ENCODE measurements at places on chromosomes 2 and 18.

DNA sequence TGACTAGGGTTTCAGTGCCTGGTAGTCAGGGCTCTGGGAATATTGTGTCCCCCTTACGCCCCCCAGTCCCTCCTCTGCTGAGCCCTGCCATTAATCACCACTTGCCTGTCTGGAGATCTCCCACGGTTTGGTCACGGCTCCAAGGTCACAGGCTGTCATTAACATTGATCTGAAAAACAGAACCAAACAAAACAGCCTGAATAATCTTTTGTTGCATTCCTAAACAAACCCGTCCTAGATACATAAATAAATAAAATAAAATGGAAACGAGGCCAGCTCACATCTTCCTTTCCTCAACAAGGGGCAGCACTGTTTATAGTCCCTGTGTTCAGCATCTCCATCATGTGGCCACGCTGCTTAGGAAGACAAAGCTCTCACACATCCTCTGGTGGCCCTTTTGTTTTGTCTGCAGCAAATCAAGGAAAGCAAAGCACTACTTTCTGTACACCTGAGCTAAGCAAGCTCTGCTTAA lies 282.8 kb downstream of the AGPS start:
- no peak for DNase-seq

DNA sequence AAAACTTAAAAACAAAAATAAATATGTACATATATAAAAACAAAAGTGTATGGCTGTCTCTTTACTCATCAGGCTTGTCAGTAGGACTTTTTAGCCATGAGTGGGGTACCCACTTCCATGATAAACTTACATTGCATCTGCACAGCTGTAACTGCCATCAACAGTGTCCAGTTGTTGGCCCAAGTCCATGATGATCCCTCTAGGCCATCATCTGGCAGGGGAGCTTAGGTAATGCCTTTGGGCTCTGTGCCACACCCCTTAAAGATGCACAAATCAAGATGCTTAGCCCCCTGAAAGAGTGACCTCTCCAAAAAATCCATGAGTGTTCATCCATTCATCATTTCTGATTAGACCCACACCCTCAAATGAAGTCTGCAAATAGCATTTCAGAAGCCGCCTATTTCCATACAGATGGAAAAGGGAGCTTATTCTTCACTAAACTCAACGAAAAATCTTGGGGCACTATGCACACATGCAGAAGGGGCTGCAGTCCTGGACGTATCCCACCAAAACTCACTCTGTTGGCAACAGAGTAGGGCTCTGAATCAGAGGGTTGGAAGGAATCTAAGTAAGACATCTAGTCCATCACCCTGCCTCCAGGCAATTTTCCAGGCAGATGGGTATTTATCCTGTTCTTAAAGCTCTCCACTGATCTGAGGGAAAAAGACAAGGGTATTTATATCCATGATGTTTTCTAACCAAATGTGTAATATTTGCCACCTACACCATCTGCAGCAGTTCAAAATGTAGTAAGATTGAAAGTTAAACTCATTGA lies 691.0 kb downstream of the ZEB2 start:
- no peak for DNase-seq

DNA sequence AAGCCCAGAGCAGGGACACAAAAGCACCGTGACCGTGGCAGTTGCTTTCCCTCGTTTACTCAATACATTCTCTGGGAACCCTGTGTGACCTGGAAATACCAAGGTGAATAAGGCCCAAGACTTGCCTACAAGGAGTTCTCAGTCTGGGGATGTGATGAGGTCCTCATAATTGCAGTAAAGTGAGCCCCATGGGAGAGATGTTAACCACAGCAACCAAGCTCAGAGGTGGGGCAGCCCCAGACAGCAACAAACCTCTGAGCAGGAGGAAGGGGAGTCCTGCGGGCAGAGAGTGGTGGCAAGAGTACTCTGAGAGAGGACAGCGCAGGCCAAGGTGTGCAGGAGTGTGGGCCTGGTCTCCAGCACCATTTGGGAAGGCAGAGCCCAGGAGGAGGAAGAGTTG lies 91.6 kb downstream of the TTC32 start:
- DNase-seq: no peak

GRCh38 chr2:114237331-114237730 lies 205.1 kb upstream of the DPP10 start:
- no peak for DNase-seq

GRCh38 chr2:20111311-20112131 lies 60.1 kb upstream of the LAPTM4A start:
- DNase-seq: no peak

- no peak for DNase-seq
Measured at GRCh38 chr2:71299507-71299906, 32.1 kb upstream of the ZNF638 start.

GRCh38 chr2:86022661-86023365 lies 82.9 kb downstream of the POLR1A start:
- no peak for DNase-seq

- no peak for DNase-seq
Measured at GRCh38 chr18:49934457-49934856, 121.1 kb upstream of the ACAA2 start.

DNA sequence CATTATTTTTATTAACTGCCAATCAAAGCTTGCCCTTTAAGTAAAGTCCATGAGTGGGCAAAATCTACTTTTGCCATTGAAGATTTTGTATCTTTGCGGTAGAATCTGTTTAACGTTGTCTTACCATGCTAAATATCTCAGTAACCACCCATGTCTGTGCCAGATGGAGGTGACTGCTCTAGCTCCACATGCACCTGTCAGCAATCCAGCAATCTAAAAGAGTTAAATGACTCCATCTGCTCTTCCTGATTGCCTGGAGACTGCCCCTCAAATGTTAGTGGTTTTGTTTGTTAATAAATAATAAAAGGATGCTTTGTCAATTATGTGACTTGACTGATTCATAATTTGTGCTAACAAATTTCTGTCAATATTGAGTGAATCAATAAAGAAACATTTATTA lies 141.7 kb downstream of the RBM43 start:
- DNase-seq: no peak

DNA sequence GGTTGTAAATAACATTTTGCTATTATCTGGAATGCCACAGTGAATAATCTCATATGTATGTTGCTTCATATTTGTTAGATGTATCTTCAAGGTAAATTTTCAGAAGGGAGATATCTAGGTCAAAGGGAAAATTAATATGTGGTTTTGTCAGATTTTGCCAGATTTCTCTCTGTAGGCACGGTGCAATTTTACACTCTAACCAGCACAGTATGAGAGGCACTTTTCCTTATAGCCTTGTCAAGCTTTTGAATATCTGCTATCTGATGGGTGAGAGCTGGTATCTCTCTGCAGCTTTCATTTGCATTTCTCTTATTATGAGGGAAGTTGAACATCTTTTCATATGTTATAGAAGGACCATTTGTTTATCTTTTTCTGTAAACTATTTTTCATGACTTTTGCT lies 175.7 kb upstream of the PGAP1 start:
- no peak for DNase-seq

DNA sequence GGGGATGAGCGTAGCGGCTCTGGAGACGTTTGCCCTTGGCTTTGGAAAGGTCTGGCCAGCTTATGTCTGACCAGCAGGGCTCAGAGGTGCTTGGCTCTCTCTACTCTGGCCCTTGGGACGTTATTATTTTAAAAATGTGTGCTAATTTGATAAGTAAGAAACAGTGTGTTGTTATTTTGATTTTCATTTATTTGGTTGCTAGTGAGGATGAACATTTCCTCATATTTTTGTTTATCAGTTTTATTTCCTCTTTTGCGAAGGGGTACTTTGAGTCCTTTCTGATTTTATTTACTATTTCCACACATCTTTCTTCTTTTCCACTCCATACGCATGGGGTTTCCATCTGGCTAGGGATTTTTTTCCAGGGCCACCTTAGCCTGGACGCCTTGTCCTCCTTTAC lies 11.4 kb downstream of the CXCR4 start:
- DNase-seq: no peak

GRCh38 chr2:190887089-190887488 lies 6.5 kb downstream of the GLS start:
- DNase-seq: no peak

DNA sequence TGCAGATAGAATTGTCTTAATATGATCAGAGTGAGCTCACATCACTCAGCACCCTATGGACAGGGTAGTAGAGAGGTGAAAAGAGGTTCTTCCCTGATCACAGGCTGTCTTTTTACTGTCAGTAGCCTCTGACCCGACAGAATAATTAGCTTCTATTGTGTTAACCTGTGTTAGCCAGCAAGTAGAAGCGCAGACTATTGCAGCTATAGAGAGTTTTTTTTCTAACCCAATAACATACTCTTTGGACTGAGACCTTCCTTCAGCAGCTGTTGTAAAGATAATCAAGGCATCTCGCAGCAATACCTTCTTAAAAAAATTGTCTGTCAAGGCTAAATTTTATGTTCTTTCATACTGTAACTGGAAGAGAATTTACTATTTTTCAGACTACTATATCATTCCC lies 670.4 kb downstream of the ADCYAP1 start:
- no peak for DNase-seq

DNA sequence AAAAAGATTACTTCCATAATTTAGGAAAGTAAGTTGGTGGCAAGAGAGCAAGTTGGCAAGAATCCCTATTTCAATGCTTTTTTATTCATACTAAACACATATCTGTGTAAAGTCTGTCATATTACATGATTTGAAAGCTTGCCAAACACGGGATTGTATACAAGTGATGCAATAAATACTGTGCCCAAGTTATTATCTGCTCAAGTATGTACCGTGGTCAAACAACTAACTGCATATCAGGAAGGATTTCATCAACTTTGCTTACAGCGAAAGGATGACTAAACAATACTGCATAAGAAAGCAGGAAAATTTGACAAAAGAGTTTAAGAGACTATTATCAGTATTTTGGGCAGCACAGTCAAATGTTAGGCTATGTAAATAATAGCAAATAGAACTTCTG lies 69.6 kb upstream of the SCN1A start:
- DNase-seq: no peak

DNA sequence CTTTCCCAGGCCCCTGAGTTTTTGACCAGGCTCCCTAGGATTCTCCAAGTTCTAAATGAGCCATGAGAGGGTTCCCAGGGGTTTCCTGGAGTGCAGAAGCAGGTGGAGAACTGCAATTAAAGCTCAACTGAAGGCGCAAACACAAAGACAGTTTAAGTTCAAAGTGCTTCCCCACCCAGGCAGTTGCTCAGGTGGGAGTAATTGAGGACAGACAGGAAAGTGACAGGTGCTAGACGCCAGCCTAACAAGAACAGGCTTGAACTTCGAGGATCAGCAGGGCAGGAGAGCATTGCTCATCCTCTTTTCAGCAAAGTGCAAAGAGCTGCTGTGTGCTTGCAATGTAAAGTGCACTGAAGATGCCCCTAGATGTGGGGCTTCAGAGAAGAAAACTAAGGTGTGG lies 77.2 kb upstream of the ST8SIA3 start:
- no peak for DNase-seq

DNA sequence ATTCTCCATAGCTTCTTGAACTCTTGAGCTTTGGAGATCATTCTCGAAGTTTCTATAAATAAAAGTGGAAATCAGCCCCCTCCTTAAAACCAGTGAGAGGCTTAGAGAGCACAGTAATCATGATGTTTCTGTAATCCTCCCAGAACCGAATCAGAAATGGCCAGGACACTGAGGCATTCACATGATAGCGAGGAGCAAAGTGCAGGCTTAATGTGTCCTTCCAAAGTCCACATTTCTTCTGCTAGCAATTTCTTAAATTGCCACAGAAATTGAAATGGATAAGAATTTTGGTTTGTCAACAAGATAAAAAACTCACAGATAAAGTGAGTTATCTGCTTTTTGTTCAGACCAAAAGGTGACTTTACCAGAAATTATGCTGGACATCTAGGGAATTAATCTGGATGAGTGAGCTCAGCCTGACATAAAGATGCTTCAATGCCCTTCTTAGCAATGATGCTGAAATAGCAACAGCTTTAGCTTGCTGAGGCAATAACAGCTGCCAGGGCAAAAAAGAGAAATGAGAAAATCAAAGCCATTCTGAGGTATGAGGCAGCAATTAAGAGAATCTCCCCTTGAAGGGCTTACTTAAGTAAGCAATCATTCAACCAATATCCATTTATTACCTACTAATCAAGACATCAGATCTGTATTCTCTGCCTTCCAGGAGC lies 82.4 kb upstream of the PHLPP1 start:
- no peak for DNase-seq

- no peak for DNase-seq
Measured at GRCh38 chr2:134218414-134218813, 35.5 kb upstream of the MGAT5 start.

GRCh38 chr18:8802017-8802672 lies 96.8 kb downstream of the MTCL1 start:
- DNase-seq: no peak

Data from kidney epithelial cell (primary cell).